Activated T-helper 9 cell treated with anti-CD3 and anti-CD28 coated beads, Interleukin-2, amount 50 U/mL, for 16 hours (primary cell): ENCODE measurements at places on chromosomes 1 and 21.

- DNase-seq: no peak
Measured at GRCh38 chr1:209389258-209389657, 194.3 kb upstream of the CAMK1G start.

DNA sequence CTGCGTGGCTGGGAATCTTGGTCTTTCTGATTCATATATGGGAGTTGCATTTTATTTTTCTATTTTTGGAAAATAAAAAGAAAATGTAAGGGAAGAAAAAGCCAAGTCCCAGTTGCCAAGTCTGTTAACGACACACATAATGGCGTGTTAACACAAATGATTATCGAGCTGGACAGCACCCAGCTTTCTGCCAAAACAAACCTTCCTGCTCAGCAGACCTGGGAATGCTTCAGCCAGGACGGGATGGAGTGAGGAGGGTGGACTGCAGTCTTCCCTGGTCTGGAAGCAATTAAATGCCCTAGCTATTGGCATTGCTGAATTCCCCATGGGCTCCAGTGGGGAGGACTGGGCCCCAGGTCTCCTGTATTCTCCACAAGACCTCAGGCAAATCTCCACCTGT is 184.2 kb upstream of the USP24 start:
- no peak for DNase-seq

GRCh38 chr1:229758101-229759036 is 132.3 kb downstream of the URB2 start:
- DNase-seq: no peak

- no peak for DNase-seq
Measured at GRCh38 chr1:224767676-224768075, 151.6 kb downstream of the CNIH3 start.

GRCh38 chr1:942864-943533 is 16.1 kb downstream of the NOC2L start:
- DNase-seq: no peak

DNA sequence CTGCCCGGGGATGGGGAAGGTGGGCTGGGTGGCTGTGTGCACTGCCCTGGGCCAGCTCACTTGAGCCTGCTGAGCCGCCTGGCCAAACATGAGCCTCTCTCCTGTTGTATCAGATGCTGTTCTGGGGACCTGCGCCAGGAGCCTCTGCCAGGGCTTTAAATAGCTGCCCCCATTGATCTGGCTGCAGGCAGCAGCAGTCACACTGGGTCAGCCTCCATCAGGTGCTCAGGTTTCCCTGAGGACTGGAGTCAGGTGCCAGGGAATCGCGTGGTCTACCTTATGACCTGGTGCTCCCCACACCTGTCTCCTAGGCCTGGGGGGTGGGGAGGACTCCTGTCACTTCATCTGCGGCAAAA is 700 bp upstream of the CCDC28B start:
- DNase-seq: no peak

DNA sequence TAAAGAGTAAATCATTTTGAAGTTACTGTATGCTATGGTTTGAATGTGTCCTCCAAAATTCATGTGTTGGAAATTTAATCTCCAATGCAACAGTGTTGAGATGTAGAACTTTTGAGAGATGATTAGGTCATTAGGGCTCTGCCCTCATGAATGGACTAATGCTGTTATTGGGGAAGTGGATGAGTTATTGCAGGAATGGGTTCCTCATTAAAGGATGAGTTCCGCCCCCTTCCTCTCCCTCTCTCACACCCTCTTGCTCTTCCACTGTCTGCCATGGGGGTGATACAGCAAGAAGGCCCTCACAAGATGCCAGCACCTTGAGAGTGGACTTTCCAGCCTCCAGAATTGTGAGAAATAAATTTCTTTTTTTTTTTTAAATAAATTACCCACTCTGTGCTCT is 97.6 kb downstream of the ATP1A1 start:
- DNase-seq: no peak

DNA sequence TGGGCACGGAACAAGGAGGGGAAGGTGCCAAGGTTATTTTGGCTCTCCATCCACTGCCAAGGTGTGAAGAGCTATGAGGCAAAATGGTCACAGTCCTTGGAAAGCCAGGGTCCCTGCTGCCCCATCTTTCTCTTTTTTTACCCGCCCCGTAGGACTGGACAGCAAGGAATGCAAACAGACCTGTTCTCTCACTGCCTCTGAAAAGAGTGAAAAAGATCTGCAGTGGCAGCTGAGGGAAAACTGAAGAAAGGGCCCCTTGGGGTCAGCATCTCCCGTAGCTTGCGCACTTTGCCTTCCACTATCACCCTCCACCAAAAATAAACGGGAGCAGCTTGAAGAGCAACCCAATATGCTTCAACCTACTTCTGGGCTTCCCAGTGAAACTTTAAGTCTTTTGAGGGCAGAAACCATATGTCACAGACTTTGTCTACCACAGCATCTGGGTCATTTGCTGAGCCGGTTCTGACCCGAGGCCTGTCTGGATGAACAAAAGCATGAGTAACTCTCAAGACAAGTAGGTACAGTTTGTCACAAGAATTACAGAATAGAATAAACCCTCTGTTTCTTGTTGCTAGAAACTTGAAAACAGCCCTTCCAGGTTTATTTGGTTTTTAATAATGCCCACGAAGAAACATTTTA is 9.4 kb upstream of the KIF14 start:
- no peak for DNase-seq

DNA sequence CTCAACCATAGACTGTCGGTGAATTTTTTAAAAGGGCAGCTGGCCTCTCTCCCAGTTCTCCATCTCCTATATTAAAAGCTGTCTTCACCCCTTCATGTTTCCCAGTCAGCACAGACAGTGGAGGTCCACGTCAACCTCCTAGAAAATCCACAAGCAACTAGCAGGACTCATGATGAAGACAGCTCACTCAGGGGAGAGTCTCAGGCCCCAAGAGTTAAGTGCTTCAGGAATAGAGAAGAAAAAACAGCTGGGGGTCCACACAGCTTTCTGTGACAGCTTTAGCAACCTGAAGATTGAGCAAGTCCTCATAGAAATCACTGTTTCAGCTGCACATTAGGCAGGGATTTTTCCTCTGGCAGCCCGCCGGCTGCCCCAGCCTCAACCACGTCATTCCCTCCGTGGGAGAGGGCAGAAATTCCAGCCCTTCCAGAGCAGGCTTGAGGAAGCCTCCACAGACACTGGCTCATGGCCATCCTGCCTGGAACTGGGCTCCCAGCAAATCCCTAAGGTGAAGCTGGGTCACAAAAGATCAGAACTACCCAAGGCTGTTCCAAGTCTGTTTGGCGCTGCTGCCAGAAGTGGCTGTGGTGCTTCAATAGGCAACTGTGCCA is 15.2 kb downstream of the GPR161 start:
- no peak for DNase-seq

DNA sequence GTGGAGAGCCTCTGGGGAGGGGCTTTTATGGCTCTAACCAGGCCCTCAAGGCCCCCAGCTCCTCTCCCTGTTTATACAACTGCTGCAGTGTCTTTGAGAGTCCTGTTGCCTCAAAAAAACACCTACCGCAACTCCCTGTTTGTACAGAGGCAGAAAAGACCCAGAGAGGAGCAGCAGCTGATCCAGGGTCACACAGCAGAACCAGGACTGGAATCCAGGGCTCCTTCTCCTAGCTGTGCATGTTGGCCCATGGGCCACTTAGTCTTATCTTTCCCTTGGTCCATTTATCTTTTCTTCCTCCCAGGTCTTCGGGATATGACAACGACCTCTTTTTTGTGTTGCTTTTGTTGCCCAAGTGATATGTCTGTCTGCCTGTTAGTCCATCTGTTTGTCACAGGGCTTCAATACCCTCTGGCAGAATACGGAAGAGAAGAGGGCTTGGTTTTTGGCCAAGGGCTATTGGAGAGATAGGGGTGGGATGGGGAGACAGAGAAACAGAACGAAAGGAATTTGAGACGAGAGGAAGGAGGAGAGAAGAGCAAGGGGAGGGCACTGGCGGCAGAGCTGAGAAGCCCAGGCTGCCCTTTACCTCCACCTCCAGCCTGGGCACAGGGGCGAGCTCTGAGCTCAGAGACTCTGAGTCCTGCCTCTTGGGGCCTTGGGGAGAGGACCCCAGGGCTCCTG is 33.5 kb upstream of the WASF2 start:
- DNase-seq: no peak

DNA sequence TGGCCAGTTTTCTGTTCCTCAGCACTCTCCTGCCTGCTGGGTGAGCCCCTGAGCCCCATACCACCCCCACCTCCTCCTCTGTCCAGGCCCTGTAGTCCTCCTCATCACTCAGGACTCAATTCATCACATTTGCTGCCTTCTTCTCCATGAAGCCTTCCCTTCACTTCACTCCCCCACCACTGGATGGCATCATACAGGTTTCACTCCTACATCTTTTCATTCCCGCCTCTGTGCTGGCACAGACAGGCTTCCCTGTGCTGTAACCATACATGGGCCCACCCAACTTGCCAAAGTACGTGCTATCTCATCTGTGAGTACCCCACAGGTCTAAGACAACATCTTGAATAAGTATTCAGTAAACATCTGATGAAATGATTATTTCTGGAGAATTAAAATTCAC is 56.9 kb downstream of the SLC45A1 start:
- no peak for DNase-seq

DNA sequence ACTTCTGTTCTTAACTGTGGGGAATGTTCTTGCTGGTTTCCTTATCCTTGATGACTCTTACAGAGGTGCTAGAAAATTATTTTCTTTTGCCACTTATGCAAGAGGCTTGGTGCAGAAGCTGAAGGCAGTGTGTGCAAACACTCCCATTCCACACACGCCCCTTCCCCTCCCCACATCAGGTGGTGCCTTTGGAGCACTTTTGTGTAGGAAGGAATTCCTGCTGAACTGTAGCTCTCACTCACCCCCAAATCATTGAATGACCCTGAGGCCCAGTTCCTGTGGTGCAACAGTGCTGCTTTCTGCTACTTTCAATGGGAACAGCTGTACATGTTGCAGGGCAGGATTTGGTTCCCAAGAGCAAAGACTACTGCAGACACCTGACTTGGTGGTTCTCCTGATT is 101.8 kb downstream of the CD247 start:
- no peak for DNase-seq

- no peak for DNase-seq
Measured at GRCh38 chr1:183239220-183239742, 53.2 kb downstream of the LAMC2 start.
